ENCODE measurements at places on chromosomes 4 and X.
A peak's percentile ranks its signal among the peaks of the same experiment; 100 is the strongest.

GRCh38 chrX:38038501-38038900, 32.1 kb downstream of the SYTL5 start:
- DNase-seq: no peak

GRCh38 chr4:102687373-102687981, 73.3 kb downstream of the MANBA start:
- DNase-seq: peak; percentile 26

DNA sequence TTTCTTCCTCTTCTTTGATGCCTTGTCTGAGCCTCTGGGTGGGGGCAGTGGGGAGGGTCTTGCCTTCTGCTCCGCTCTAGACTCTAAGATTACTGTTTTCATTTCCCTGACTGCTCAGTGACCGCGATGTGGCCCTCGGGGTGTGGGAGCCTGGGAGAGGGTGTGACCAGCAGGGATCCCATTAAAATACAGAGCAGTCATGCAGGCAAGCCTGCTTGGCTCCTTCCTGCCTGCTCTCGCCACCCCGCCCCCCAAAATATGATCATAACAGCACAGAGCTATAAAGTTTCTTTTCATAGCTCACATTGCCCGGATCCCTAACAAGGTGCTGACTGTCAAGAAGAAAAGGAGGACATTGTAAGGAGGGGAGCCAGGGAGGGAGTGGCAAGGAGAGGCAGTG, 332.9 kb downstream of the RAB28 start:
- no peak for DNase-seq

DNA sequence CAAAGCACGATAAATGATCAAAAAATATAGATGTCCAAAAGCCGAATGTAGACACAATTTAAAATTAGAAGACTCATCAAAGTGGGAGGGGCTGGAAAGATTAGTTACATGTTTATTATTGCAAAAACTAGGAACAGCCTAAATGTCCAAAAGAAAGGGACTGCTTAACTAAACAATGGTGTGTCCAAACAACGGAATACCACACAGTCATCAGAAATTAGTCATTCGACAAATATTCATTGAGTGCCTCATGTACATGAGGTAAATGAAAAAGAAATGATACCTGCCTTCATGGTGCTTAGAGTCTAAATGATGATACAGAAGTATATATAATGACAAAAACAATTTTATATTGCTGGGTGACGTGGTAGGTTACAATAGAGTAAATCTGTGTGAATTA, 139.7 kb downstream of the MAML3 start:
- DNase-seq: no peak

- no peak for DNase-seq
Observed at GRCh38 chrX:1147611-1148515, 64.6 kb downstream of the CRLF2 start.

DNA sequence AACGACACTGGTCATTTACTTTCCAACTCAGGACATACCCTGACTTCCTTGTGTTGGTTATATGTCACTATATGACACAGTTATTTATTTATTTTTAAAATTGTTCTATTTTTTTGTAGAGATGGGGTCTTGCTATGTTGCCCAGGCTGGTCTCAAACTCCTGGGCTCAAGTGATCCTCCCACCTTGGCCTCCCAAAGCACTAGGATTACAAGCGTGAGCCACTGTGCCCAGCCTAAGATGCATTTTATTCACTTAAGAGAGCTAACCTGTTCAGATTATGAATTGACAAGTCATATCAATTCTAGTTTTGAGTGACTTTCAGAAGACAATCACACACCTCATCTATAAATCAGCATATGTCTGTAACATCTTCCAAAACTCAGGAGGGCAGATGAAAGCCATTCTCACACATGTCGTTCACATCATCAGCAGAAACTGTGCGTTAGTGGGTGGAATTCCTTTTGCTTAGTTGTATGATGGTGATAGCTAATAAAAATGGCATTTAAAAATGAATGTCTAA, 9.4 kb upstream of the RHOH start:
- DNase-seq: no peak

DNA sequence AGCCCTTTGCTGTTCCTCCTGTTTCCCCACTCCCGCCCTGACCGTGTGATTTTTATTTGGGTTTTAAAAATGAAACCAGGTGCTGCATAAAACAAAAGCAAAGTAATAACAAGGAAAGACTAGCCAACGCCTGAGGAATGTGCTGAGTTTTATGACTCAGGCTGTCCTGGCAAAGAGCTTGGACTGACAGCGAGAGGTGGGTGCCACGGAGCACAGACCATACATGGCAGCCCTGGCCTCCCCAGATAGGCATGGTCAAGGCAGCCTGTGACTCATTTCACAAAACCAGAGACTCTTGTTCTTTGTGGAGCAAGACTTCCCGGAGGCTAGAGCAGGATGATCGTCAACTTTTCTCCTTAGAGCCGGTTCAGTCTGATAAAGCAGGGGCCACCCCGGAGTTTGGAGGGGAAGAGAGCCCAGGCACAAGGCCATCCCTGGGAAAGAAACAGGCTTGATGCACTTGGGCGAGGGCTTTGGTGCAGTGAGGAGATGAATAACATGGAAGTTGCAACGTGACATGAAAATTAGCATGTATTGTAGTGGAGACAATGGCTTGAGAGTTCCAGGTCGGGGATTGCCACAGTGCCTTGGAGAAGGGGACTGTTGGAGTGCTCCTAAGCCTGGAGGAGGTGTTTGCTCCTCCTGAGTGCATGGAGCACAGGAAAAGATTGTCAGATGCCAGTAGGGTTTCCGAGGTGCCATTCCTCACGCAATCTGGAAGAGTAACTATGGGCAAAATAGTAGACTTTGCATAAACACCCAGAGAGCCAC, 54.8 kb downstream of the C4orf51 start:
- peak; percentile 49 for DNase-seq

- DNase-seq: no peak
Observed at GRCh38 chr4:74659576-74660411, 134.5 kb downstream of the BTC start.

- DNase-seq: no peak
Observed at GRCh38 chr4:53545273-53545672, 46.0 kb downstream of the LNX1 start.

DNA sequence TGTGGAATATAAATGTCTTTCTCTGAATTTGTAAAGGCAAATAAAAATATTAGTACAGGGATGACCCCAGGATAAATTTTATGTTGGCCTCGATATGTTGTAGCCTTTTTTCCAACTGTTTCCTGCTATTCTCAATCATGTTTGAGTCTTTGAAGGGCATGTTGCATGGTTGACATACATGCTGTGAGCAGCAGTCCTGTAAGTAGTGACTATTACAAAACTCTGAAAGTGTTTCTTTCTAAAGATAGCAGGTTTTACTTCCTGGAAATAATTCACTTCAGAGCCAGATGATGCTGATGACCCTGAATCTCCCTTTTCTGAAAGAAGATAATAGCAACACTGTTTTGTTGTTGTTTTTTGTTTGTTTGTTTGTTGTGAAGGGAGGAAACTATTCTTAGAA, 393.0 kb upstream of the GNPDA2 start:
- DNase-seq: no peak

- DNase-seq: peak; percentile 39
Observed at GRCh38 chr4:78864405-78865024, 74.7 kb downstream of the PAQR3 start.

DNA sequence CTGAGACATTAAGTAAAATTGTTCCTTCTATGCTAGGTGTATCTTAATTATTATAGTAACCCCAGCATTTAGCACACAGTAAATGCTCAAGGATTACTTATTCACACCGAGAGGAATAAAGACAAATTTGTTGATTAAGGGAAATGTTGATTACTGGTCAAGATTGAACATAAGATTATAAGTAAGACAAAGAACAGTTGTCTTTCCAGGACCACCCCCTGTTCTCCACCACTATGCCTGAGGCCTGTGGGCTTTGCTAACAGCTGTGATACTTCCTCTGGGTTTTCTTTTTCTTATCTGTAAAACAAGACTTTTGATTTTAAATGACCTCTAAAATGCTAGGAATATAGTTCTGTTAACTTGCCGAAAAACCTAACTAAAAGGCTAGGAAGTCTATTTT, 128.0 kb downstream of the DCLK2 start:
- no peak for DNase-seq

- DNase-seq: no peak
Observed at GRCh38 chr4:24131954-24132673, 242.3 kb upstream of the PPARGC1A start.

GRCh38 chr4:4866124-4866865, 6.8 kb downstream of the MSX1 start:
- no peak for DNase-seq

DNA sequence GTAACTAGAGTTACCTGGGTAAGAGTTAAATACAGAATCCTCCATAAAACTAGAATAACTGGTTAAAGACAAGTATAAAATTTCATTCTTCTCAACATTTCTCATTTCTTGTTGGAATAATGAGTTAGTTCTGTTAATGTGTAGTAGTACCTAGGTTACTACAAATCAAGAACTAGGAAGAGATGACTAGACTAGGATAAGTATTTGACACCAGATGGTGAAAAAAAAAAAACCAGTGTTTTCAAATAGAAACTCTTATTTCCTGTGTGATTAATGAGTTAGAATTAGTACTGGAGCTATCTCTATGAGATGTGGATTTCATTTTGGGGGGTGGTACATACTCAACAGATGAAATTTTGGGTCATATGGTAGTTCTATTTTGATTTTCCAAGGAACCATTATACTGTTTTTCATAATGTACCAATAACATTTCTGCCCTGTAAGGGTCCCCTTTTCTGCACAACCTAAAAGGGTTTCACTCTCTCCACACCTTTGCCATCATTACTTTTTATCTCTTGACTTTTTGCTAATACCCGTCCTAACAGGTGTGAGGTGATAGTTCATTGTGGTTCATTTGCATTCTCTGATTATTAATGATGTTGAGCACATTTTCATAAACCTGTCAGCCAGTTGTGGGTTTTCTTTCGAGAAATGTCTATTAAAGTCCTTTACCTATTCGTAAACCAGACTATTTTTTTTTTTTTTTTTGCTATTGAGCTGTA, 1.7 kb upstream of the VCX start:
- no peak for DNase-seq

- no peak for DNase-seq
Observed at GRCh38 chrX:9911487-9911886, 55.7 kb upstream of the CLDN34 start.

- DNase-seq: no peak
Observed at GRCh38 chr4:112402098-112402497, 104.9 kb downstream of the ALPK1 start.

DNA sequence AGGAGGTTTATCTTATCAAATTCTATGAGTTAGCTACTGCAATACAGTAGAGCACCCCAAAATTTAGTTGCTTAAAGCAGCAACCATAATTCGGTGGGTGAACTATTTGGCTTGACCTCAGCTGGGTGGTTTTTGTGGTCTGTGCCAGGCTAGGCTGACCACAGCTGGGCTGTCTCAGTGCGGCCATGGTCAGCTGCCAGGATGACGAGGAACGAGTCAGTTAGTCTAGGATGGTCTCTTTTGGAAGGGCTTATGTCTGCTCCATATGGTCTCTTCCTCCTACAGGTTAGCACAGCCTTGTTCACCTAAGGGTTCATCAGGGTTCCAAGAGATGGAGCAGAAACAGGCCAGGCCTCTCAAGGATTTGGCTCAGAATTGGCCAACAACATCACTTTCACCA, 210.4 kb downstream of the PALLD start:
- DNase-seq: no peak

DNA sequence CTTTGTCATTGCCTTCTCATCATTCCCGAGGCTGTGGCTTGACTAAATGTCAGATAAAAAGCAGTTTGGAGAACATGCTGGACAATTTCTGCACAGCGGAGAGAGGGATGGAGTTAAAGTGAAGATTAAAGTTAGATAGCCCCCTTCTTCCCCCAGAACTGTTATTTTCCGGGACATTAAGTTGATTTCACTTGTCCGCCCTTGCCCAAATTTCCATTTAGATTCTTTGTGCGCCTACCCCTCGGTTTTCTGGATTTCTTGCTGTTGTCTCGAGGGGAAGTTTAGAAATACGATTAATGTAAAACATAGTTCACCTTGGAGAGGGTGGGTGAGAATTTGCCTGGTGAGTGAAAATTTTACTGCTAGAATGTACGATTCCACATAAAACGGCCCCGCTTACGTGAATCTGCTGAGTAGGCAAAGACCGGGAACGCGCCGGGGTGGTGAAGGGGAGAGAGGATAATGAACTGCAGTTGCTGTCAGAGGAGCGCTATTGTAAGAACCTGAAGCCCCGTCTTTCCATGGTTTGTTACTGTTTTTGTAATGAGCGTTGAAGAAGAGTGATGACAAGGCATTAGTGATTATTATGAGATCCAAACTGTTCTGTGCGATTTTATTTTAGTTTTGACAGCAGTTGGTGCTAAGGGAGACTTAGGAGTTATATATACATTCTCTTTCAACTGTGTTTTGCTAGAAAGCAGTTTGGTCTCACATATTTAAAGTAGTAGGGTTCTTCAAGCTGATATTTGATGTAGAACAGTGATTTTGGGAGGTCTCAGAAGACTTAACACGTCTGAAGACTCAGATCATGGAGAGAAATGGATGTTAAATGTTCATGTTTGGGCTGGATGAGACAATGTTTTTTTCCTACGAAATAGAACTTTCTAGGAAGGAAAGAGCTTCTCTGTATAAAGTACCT, 73.0 kb downstream of the AFF1 start:
- DNase-seq: no peak

- DNase-seq: no peak
Observed at GRCh38 chr4:158850371-158850770, 81.5 kb downstream of the FNIP2 start.

DNA sequence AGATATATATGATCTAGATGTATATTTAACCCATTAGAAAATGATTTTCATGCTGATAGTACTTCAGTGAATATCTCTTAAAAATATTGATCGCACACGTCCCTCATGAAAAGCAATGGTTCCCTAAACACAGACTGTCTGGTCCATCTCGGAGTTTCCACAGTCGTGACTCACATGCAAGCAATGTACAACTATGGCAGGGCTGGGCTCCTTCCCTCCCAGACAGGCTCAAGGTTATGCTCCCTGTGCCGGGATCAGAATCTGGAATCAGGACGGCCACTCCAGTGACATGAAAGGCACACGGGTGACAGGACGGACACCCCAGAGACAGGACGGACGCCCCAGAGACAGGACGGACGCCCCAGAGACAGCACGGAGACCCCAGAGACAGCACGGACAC, 40.2 kb upstream of the PPP2R3B start:
- no peak for DNase-seq

Measured in GM13976 (cell line).